ENCODE measurements at places on chromosomes 6 and 20.

DNA sequence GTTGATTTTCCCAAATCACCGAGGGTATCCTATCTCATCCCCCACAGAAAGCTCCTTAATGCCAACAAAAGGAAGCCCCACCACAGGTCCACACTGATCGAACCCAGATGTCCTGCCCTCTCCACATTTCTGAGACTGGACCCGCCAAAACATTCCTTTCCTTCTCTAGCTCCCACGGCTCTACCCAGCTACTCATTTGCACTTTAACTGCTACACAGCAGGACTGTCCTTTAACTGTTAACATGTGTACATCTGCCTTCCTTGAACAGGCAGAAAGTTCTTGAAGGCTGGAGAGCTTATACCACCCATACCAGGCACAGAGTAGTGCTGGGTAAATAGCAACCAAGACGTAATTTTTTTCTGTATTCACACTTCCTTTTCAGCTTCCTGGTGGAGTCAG lies 68.6 kb downstream of the TRMT6 start:
- no peak for DNase-seq

DNA sequence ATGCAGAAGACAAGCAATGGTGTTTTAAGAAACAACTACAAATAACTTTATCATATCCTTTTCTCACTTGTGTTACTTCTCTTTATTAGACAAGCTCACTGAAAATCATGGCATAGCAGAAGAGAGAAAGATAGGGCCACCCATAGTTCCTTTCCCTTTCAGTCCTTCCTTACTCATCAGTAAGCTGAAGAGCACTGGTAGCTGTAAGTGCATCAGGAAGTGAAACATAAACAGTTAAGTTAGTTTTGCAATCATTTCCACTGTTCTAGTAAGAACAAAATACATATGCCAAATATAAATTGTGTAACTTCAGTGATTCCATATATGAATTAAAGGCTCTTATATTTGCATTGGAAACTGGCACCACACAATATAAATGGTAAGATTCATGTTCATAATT lies 220.1 kb downstream of the HACE1 start:
- no peak for DNase-seq

DNA sequence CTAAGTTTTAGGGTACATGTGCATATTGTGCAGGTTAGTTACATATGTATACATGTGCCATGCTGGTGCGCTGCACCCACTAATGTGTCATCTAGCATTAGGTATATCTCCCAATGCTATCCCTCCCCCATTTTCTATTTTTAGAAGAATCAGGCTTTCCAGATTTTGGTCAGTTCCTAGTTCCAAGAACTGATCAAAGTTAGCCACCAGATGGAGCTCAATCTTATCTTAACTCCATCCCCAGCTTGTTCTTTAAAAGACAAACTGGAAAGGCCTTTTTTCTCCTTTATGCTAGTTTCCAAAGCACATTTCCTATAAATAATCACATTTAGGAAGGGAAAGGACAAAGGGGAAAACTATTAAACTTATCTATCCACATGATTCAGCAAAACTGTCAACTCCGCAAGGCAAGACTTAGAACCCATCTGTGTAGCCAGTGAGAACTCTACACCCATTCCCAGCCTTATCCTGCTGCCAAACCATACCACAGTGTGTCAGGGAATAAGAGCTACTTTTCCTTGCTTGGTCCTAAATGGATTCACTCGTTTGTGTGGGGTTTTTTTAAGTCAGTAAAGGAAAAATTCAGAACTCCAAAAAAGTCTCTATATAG lies 22.8 kb upstream of the KHDC1 start:
- DNase-seq = no peak

DNA sequence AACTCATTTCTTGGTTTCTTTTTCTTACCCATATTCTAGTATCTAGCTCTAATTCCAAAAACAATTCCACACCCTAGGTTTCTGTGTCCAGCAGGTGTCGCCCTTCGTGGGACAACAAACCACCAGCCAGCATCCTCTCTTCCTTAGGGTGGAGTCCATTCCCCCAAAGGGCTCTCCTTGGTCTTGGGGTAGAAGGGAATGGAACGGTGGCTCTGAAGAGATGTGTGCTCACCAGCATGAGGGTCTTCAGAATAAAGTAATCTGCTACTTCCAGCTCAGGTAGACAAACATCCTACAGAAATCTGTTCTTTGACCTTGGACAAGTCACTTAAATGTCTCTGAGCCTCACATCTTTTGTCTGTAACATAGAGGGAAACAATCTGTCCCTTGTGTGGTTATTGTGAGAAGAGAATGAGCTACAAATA lies 7.2 kb downstream of the HLA-DMB start:
- DNase-seq = peak; percentile 73

DNA sequence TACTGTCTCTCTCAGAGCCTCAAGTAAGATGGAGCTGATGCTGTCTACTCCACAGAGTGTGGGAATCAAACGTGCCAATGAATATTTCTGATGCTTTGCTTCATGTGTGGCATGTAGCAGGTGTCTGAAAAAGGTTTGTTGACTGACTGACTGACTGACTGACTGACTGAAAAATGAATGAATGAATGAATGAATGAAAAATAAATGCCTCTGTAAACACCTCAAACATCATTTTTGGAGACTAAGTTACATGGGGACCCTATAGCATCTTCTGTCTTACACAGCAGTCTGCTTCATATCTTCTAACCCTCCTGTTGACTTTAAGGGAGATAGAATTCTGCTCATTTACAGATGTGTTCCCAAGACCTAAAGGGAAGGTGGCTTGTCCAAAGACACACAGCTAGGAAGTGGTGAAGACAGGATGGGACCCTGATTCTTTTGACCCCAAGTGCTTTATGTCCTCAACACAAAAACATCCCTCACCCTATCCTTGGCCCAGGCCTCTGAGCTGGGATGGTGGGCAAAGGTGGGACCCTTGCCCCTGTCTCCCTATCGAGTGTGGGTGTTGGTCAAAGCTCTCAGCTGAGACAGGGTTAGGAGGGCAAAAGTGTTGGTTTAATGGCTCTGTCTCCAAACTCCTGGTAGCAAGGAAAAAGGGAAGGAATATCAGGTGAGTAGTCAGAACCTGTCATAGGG lies 104.4 kb downstream of the TOX2 start:
- no peak for DNase-seq

DNA sequence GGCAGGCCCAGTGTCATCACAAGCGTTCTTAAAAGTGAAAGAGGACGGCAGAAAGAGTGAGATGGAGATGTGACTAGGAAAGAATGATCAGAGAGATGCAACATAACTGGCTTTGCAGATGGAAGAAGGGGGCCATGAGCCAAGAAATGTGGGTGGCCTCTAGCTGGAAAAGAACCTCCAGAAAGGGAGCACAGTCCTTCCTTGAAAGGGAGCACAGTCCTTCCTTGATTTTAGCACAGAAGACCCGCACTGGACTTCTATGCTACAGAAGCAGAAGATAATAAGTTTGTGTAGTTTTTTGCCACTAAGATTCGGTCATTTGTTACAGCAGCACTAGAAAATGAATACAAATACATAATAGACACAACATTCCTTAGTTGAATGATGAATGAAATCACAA lies 7.0 kb upstream of the LZTS3 start:
- no peak for DNase-seq

Data from CD4-positive, alpha-beta T cell treated with Interleukin-4 for 1 hour (primary cell).